Stimulated activated CD8-positive, alpha-beta memory T cell treated with anti-CD3 and anti-CD28 coated beads, Interleukin-15, amount 100 ng/mL, for 4 hours (primary cell): ENCODE measurements at places on chromosomes 3 and 15.

- DNase-seq = no peak
These were observed 62.2 kb downstream of the UACA start for GRCh38 chr15:70701171-70701570.

DNA sequence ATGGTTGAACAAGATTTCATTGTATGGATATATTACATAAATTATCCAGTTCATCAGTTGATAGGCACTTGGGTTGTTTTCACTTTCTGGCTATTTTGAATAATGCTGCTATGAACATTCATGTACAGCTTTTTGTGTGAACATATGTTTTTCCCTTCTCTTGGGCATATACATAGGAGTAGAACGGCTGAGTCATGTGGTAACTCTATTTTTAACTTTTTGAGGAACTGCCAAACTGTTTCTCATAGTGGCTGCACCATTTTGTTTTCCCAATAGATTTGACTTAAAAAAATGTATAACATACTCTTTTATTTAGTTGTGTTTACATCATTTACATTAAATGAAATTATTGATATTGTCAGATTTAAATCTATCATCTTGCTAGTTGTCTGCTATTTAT is 28.8 kb upstream of the RFX7 start:
- no peak for DNase-seq

DNA sequence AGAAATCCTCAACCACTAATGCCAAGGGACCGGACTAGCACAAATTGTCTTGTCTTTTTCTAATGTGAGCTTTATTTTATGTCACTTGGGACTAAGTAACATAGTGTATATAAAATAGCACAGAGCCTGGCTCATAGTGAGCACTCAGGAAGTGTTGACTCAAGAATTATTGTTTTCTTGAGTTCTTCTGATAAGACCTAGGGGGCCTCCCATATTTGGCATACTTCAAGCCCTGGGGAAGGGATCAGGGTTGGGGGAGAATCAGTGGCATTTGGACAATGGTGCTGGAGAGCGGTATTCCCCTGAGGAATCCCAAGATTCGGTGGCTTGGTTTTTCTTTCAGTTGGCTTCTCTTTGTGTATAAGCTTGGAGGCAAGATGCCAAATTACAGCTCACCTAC is 19.4 kb downstream of the ZNF80 start:
- DNase-seq = no peak

GRCh38 chr3:114417675-114418074 is 123.8 kb downstream of the TIGIT start:
- no peak for DNase-seq

DNA sequence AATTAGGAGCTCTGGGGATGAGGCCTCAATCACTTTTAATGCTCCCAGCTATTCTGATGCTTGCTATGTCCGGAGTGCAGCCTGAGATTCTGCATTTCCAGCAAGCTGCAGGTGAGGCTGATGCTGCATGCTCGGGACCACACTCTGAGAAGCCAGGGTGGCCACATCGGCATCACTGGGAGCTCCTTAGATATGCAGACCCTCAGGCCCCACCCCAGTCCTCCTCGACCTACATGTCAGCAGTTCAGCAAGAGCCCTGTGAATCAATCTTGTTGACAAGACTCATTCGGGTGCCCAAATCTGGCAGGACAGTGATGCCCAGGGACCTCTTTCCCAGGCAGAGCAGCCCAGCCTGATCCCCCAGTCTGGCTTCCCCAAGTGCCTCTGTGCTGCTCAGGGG is 44.1 kb upstream of the LCTL start:
- no peak for DNase-seq

DNA sequence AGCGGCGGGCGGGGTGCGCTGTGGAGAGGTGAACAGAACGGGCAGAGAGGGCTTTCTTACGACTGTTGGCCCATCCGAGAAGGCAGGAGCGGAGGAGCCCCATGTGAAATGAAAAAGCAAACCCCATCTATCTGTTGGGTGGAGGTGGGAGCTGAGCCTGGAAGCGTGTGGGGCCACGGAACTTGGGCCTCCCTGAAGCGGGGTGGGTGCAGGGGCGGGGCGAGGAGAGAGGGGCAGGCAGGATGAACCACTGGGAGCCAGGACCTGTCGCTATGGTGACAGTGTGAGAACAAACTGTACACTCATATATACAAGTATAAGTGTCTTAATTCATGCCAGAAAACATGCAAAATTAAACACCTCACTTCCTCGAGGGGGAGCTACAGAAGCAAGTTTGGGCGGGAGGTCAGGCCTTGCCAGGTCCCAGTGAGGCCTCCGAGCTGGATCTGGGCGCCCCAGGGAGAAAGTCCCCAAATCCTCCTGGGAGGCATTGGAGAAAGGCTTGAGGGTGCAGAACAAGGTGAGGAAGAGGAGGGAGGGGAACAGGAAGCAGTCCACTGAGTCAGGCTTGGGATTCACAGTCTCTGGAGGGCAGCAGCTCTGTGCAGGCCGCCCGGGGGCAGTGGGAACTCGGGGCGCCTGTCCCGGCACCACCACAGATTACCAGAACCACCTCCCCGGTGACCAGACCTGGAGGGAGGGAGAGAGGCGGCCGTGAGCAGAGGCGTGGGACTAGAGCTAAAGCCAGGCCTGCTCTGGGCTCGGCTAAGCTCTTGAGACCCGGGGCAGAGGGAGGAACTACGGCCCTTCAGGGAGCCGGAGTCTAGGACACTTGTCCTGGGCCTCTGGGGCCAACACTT is 34.8 kb downstream of the RBPMS2 start:
- DNase-seq = no peak

DNA sequence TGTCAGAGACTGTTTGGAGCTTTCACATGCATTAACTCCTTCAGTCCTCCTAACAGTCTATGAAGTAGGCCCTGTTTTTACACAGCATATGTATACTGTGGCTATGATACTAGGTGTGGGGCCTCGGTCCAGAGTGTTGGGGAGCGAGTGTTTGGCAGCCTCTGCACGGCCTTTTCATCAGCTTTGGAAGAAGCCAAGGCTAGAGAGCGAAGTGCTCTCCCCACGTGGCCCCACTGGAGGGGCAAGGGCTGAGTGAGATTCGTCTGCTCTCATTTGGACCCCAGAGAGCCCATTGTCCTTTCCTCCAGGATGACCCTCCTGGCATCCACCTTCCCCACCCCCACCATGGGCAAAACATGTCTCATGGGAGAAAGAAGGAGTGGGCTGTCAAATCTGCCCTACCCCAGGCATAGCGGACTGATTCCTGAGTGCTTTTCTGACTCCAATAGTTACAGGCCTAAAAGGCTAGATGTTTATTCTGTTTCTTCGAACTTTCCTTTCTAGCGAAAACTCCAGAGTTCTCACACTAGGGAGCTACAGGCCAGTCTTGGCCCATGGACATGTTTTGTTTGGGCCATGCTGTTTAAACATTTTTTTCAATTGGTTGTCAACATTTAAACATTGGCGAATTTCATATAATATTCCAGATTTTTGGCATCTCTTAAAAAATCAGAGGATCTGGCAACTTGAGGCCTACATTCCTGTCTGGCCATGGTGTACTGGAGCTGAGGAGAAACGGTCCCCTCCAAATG is 76.0 kb downstream of the EEFSEC start:
- DNase-seq = no peak

DNA sequence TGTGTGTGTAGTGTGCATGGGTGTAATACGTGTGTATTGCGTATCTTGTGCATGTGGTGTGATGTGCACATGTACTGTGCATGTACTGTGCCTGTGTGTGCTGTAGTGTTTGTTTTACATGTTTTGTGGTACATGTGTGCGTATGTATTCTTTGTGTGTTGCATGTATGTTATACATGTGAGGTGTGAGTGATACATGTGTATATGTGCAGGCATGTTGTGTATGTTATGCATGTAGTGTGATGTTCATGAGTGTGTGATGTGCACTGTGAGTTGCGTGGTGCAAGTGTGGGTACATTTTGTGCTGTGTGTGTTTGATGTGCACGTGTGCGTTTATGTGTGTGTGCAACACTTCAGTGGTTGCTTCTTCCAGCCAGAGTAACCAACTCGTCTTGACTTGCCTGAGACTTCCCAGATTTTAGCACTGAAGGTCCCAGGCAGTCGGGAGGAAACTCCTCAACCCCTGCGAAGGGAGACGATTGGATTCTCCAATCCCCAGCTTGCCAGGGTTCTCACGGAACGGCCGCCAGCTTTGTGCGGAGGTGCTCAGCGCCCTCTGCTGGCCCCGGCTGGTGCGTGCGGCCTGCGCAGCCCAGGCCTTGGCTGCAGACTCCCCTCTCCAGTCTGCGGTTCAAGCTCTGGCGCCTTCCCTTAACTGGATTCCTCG is 3.6 kb downstream of the GALNT15 start:
- DNase-seq = peak; percentile 1

GRCh38 chr3:59601486-59601885 is 551.7 kb upstream of the CFAP20DC start:
- DNase-seq = no peak
